ENCODE measurements at places on chromosomes 4 and X. TPM values are rescaled to one million over a fixed set of nuclear protein-coding genes. Genes with fewer than 3 reads are reported as not detected.

GRIA3 gene
- polyA plus RNA-seq = not detected

DNA sequence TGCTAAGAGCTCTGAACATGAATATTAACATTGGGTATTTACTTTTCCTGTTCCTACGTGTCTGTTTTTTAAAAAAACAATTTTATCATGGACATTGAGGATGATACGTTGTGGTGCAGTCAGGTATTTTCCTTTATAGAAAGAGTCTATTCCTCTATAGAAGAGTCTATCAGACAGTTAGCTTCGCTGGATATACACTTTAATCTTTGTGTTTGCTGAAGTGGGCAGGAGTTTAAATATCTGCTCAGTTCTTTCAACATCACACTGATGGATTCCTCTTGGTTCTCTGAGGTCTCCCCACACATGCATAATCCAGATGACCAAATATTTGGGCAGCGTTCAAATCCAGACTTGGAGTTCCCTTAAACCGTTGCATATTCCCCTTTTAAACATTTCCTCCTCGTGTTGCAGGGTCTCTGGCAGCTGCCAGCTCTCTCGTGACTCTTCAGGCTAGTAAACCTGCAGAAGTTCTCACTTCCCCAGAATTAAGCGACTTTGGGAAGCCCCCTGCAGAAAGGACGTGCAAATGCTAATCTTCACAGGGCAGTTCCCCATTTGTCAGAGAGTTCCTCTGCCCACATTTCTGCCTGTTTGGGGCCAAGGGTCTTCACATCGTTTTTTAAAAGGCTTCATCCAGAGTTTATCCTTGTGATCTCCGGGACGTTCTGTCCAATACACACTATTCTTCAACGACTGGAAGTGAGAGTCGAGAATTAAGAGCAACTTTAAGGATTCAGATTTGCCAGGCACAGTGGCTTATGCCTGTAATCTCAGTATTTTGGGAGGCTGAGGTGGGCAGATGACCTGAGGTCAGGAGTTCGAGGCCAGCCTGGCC lies 20.5 kb upstream of the DHRSX start:
- DNase-seq = no peak

DNA sequence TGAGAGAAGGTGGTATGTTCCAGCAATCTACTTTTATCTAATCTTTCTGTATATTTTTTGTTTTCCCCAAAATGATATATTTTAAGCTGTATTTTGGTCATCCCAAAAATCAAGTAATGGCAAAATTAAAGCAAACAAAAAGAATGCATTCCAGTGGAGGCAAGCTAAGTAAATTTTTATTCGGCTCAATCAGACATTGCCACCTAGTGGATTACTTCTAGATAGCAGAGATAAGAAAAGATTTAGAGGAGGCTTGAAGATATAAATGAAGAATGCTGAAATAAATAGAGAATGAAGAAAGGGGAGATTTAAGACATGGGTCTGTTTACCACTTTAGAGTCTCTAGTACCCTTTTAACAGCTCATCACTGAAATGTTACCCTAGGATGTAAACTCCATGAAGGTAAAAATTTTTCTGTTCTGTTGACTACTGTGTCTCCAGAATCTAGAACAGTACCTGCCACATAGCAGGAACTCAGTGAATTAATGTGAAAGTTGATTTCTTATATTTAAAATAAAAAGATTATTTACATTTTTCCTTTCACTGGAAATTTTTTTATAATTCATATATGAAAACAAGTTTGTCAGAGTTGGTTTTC lies 110.9 kb upstream of the ANK2 start:
- peak; percentile 10 for DNase-seq

GRCh38 chr4:154126276-154126675 lies 337.4 kb upstream of the SFRP2 start:
- no peak for DNase-seq

CITED1 gene
- polyA plus RNA-seq = 1.8 TPM

- no peak for DNase-seq
Measured at GRCh38 chrX:47574076-47574546, 8.1 kb upstream of the TIMP1 start.

DNA sequence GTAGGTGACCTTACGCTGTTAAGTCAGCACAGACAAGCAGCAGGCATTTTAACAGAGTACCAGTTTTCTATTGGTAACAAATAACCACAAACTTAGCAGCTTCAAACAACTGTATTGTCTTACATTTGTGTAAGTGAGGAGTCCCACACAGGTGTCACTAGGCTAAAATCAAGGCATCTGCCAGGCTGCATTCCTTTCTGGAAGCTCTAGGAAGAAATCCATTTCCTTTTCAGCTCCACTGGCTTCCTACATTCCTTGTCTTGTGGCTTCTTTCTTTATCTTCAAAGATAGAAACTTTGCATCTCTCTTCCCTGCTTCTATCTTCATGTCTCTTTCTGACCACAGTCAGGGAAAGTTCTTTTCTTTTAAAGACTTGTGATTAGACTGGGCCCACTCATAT lies 139.9 kb downstream of the TMEM144 start:
- no peak for DNase-seq

KIAA1210 gene
- not detected for polyA plus RNA-seq

RTL9 gene
- 0.11 TPM for polyA plus RNA-seq

Measured in K562 (cell line).